Prostate gland (tissue), 2 donors: ENCODE measurements at places on chromosomes 7 and 10.

- DNase-seq = no peak
Measured at GRCh38 chr10:25382029-25382810, 207.4 kb downstream of the GPR158 start.

DNA sequence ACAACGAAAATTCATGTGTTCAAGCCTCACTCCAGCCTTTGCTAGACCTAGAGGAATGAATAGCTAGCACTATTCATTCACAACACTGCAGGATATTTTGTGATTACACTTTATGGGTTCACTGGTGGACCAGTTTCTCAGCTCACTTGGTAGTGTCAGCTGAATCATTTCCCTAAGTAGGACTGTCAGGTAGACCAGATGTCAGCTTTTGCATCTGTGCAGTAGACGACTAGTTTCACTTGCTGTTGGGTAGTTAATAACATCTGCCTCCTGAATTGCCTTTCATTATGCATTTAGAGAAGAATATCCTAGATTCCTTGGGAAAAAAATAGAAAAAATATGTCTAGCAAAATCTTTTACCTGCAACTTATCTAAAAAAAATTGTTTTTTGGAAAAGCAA lies 296.4 kb downstream of the ADARB2 start:
- DNase-seq = no peak

- no peak for DNase-seq
Measured at GRCh38 chr7:34357068-34357467, 300.9 kb upstream of the NPSR1 start.

DNA sequence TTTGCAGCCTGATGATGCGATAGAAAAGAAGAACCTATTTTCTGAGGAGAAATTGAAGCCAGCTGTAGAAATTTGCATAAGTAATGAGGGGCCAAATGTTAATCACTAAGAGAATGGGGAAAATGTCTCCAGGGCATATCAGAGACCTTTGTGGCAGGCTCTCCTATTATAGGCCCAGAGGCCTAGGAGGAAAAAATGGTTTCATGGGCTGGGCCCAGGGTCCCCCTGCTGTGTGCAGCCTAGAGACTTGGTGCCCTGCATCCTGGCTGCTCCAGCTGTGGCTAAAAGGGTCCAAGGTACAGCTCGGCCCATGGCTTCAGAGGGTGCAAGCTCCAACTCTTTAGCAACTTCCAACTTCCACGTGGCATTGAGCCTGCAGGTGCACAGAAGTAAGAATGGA lies 123.4 kb downstream of the STK31 start:
- no peak for DNase-seq

- no peak for DNase-seq
Measured at GRCh38 chr7:138979226-138979979, 1.8 kb downstream of the KIAA1549 start.
